ENCODE measurements at places on chromosomes 2 and 18.

DNA sequence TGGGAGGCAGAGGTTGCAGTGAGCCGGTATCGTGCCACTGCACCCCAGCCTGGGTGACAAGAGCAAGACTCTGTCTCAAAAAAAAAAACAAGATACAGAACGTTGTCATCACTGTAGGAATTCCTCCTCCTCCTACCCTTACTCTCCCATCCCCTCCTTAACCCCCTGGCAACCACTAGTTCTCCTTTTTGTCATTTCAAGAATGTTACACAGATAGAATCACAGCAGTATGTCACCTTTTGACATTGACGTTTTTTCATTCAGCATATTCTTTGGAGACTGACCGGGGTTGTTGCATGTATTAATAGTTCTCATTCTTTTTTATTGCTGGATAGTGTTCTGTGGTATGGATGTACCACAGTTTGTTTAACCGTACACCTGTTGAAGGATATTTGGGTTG, 32.4 kb downstream of the TTLL4 start:
- DNase-seq: no peak

GRCh38 chr2:79292239-79292957, 132.8 kb upstream of the REG3A start:
- no peak for DNase-seq

DNA sequence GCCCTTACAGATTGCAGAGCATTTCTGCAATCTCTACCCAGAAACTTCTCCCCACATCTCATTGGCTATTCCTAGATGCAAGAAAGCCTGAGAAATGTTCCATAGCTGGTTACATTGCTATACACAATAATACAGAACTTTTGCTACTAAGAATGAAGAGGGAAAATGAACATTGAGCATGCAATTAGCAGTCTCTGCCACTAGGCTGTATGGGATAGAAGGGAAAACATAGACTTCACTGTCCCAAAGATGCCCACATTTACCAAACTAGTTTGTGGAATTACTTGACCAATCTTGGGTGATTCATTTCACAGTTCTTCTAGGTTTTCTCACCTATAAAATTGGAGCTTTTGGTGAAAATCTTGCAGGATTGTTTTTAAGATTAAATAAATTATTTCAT, 265.7 kb upstream of the NT5C1B start:
- peak; percentile 9 for DNase-seq

DNA sequence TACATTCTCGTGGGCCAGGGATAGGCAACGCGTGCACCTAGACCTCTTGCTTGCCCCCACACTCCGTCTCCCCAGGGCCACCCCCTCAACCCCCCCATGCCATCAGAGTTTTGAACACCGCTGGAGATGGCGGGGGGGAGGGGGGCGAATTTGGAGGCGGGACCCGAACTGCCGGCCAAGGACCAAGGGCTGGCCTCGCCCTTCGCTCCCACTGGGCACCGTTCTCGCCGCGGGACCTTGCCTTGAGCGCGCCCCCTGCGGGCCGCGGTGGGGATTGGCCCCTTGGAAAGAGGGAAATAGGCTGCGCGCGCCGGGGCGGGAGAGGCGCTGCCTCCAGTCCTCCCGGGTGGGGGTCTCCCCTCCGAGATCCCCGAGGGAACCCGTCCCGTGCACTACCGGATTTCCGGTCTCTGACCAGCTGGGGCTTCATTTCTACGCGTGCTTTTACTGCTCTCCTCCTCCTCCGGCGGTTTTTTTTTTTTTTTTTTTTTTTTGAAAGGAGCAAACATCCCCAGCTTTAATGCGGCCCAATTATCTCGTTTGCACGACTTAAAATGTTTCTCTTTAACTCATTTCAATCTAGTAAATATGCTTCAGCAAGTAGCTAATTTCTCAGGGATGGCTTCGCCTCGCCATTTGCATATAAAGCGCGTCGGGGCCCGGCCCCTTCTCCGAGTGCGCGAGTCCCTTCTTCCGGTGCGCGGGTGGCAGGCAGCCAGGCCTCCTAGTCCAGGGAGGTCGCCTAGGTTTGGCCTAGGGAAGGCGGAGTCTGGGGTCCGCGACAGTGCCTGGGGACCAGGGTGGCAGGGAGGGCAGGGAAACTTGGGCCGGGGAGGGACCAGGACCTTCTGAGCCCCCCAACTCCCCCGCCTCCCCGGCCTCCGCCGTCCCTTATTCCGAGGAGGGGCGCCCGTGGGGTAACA, 10.0 kb upstream of the GBX2 start:
- peak; percentile 85 for DNase-seq

DNA sequence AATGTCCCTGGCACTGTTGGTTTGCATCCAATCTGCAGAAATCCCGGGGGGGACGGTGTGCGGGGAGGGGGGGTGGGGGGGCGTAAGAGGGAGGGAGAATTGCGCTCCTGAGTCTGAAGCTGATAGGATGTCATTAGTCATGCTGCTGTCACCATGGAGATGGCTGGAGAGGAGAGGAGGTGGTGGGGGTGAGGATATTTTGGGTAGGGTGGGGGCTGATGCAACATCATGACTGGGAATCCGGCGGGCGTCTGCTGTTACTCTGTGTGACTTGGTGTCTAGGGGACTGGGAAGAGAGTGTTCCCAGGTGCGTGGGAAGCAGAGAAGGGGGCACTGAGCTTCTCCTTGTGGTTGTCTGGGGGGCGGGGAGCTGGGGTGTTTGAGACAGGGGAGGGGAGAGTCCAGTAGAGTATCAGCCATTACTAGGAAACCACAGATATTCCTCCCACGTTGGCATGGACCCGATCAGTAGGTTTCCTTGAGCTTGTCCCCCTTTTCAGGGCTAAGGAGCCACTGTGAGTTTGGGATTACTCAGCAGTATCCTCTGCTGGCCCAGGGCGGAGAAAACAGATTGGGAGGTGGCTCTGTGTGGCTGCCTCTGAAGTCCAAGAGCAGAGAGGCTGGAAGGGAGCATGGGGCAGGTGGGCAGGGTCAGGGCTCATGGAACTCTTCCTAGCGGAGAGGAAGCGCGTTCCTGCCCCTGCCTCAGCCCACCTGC, 18.9 kb downstream of the TET3 start:
- DNase-seq: no peak

- DNase-seq: no peak
These were observed 1065.2 kb upstream of the FAM98A start for GRCh38 chr2:34664266-34664665.

- no peak for DNase-seq
These were observed 10.6 kb downstream of the ZFP36L2 start for GRCh38 chr2:43215673-43216255.

GRCh38 chr2:39135690-39136259, 14.9 kb upstream of the SOS1 start:
- DNase-seq: no peak

- peak; percentile 70 for DNase-seq
These were observed 59.3 kb downstream of the MYL12B start for GRCh38 chr18:3321133-3321812.

DNA sequence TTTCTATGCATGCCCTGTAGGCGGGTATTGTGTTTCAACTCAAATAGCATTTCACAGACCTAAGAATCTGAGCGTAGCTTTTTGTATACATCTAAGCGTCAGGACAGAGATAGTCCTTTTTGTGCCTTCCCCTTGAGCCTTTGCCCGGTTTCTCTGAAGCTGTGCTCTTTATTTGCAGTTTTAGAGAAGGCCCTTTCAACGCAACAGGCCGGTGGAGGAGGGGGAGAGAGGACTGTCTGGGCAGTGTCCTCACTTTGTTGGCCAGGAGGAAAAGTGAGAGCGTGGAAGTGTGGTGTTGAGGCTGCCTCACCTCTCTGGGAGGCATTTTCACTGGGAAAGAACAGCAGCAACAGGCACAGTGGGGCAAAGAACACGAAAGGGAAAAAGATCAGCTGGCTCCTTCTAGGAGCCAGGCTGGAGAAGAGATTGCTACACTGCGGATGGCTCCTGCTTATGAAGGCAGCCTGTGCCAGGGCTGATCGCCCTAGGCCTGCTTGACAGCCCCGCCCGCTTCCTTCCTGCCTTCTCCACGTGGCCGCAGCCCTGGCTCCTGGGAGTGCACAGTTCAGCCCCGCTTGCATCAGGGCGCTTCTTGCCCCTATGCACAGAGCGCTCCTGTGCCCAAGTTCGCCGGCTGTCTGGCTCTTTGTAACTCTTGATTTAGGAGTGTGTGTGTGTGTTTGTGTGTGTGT, 195.6 kb upstream of the POU3F3 start:
- DNase-seq: no peak

- DNase-seq: no peak
These were observed 20.0 kb downstream of the CDCA7 start for GRCh38 chr2:173374634-173375033.

- DNase-seq: no peak
These were observed 17.9 kb upstream of the TEX51 start for GRCh38 chr2:126880817-126881216.

GRCh38 chr18:23588836-23589560, 2.7 kb upstream of the NPC1 start:
- DNase-seq: no peak

GRCh38 chr18:22169011-22169888, at the start of gene GATA6:
Gene GATA6 (plus strand): TSS chr18:22169589. CDS start chr18:22171145, 1,556 bp downstream.
- DNase-seq: peak; percentile 75

DNA sequence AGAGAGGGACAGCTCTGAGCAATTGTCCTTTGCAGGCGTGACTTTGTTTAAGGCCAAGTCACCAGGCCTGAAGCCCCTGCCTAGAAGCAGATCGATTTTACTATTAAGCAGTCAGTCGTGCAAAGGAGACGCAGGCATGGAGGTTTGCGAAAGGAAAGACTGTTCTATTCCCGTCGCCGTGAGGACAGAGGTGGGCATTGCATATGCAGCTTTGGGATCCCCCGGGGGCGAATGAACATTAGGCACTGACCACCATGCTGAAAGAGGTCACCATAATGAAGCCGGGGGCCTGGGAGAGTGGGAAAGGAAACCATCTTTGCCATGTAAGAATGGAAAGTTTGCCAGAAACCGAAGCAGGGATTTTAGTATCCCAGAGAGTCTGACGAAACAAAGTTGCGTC, 231.6 kb downstream of the BCL11A start:
- DNase-seq: no peak

- peak; percentile 20 for DNase-seq
These were observed 130.6 kb downstream of the AKAIN1 start for GRCh38 chr18:5066380-5066977.

Data from A549 (cell line).